ENCODE measurements at places on chromosomes 4 and X.

- no peak for DNase-seq
Measured at GRCh38 chr4:132592340-132592739, 556.8 kb upstream of the PCDH10 start.

- DNase-seq = no peak
Measured at GRCh38 chr4:79526641-79527565, 118.9 kb upstream of the GK2 start.

DNA sequence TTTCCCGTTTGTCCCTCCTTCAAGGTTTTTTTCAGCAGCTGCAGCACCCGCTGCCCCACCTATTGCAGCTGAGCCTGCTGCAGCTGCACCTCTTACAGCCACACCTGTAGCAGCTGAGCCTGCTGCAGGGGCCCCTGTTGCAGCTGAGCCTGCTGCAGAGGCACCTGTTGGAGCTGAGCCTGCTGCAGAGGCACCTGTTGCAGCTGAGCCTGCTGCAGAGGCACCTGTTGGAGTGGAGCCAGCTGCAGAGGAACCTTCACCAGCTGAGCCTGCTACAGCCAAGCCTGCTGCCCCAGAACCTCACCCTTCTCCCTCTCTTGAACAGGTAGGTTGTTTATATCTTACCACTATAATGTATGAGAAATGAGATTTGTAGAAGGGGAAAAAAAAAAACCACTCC lies 4.5 kb downstream of the PRR27 start:
- DNase-seq = no peak

GRCh38 chr4:125484912-125485311 lies 170.2 kb downstream of the FAT4 start:
- DNase-seq = no peak

- DNase-seq = no peak
Measured at GRCh38 chr4:96170198-96170597, 330.3 kb downstream of the PDHA2 start.

DNA sequence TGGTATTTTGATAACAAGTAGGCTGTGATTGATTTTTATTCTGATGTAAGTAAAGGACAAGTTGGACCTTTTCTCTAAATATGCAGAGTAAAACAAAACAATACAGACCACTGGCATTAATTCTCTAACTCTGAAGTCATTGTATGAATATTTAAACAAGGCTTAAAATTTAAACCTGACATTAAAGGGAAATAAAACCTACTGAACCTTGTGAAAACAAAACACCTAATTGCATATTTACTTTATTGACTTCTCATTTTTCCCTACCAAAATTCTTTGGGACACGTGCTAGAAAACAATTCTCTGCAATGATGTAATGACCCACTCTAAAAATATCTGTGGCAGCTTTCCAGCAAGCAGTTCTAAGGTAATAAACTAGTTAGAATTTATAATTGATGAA lies 369.7 kb upstream of the TRAM1L1 start:
- DNase-seq = no peak

- DNase-seq = no peak
Measured at GRCh38 chr4:57154191-57154590, 44.0 kb upstream of the IGFBP7 start.

DNA sequence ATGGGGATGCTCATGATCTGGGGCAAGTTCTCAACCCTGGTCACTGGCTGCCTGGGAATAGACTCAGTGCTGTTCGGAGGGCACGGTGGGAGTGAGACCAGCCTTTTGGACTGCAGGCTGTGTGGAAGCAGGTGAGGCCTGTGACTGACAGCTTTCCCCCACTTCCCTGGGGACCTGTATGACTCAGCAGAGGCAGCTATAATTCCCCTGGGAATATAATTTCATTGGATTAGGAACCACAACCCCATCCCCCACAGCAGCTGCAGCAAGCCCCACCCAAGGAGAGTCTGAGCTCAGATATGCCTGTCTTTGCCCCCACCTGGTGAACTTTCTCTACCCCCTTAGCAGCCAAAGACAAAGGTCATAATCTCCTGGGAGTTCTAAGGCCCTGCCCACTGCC lies 408.6 kb downstream of the PPP3CA start:
- no peak for DNase-seq

DNA sequence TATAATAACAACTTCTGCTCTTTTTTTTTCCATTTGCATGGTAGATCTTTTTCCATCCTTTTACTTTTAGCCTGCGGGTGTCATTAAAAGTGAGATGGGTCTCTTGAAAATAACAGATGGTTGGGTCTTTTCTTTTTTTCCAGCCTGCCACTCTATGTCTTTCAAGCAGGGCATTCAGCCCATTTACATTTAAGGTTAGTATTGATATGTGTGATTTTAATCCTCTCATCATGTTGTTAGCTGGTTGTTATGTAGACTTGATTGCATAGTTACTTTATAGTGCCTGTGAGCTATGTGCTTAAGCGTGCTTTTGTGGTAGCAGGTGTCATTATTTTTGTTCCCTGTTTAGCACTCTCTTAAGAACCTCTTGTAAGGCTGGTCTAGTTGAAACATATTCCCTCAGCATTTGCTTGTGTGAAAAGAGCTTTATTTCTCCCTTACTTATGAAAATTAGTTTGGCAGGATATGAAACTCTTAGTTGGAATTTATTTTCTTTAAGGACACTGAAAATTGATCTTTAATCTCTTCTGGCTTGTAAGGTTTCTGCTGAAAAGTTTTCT lies 326.1 kb downstream of the SH3BGRL start:
- no peak for DNase-seq

DNA sequence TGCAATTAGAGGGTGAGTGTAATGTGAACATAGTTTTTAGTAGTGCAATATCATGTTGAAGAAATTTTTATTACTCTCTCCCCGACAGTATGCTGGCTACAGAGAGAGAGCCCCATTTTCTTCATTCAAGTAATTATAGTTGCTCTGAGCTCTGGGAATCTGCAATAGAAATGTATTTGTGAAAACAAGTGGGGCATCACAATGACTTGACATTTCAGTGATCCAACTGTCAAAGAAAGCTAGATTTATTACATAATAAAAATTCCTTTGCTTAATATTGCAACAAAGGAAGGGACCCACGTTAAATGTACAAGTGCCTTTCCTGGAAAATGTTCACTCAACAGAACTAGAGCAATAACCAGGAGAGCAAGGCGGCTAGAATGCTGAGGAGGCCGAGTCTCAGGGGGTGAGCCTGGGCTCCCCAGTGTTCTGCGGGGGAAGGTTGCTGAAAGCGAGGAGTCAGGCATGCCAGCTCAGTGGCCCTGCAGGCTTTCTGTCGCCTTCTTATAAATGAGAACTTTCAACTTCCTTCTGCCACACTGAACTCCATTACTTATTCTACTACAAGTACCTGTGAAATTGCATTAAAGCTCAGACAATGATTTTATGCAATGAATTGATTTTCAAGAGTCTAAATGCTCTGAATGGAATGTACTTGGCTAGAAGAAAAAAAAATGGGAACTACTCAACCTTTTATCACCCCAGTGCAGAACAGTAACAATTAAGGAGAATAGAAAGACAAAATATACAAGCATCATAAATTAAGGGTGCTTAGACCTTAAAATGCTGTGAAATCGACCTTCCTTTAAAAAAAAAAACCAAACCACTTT lies 476.4 kb downstream of the AFF2 start:
- no peak for DNase-seq

DNA sequence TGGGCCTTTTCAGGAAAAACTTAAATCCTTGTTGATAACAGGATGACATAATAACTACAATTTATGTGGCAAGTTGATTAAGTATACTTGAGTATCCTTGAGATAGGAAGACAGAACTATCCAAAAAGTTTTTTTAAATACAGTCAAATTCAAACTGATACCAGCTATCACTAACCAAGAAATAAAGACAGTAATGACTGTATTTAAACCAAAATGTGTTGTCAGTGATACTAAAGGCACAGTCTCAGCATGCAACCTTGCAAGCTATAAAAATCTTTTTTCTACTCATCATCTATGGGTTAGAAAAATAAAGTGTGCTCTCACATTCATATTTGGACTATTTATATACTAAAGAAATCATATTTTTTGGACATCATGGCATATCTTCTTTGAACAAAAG lies 64.7 kb downstream of the PAPSS1 start:
- no peak for DNase-seq

DNA sequence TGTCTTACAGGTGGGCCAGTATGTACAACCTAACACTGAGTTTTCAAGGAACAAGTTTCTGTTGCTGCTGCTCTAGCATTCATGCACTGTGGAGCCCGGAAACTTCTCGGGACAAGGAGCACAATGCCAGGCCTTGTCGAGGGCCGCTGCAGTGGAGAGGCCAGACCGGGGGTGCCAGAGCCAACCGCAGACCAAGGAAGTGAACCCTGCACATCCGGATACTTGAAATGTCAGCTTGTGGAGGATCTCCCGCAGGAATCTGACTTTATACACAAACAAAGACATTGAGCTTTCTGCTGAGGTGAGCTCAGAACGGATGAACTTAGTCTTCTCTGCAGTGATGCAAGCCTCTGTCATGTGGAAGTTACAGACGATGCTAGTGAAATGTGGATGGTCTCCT lies 99.5 kb downstream of the ZNF827 start:
- DNase-seq = no peak
